Activated CD4-positive, alpha-beta T cell treated with anti-CD3 and anti-CD28 coated beads for 36 hours (primary cell): ENCODE measurements at places on chromosomes 5 and 9. TPM values are rescaled to one million over a fixed set of nuclear protein-coding genes. Genes with fewer than 3 reads are reported as not detected.

GRCh38 chr9:111036429-111036789, 1.9 kb downstream of the LPAR1 start:
- DNase-seq, result peak; percentile 24

DNA sequence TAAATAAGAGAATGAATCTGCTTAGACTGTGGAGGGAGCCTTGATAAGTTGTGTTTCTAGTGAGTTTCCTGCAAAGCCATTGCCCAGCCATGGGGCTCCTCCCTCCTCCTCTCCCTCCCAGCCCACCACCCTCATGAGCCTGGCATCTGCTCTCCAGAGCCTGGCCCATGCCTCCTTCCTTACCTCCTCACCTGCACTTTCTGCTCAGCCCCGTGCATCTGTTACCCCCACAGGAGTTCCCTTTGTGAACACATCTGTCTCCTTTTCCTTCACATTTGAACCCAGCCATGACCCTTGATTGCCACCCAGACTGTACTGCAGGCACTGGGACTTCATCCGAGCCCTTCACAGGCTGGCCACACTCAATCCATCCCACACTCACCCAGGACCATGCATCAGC, 395.6 kb downstream of the IRX2 start:
- DNase-seq, result no peak

DNA sequence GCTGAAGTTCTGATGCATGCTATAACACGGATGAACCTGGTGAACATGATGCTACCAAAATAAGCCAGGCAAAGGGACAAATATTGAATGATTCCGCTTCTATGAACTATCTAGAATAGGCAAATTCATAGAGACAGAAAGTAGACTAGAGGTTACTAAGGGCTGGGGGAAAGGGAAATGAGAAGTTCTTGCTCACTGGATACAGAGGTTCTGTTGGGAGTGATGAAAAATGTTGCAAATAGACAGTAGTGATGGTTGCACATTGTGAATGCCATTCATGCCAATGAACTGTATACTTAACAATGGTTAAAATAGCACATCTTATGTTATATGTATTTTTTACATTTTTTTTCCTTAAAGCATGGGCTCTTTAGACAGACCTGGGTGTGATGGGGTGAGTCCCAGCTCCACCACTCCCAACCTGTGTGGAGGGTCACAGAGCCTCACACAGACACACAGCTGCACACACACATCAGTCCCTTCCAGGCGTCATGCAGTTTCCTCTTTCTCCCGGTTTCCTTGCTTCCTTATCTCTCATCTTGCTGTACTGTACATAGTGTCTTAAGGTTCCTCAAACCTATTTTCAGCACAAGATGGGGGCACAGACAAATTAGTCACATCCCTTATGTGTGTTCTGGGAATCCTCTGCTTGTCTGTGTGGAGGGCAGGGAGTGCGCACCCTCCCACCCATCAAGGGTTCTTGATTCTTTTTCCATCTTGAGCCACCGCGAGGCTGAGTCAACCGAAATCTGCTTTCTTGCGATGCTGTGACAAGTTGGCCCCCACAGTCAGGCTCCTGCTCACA, 192.9 kb downstream of the CRB2 start:
- DNase-seq, result peak; percentile 83

Gene RNF183
- total RNA-seq, result 0.64 TPM
